Stimulated activated CD8-positive, alpha-beta memory T cell treated with anti-CD3 and anti-CD28 coated beads, Interleukin-7, amount 100 ng/mL, for 4 hours (primary cell): ENCODE measurements at places on chromosomes 1 and 21.

DNA sequence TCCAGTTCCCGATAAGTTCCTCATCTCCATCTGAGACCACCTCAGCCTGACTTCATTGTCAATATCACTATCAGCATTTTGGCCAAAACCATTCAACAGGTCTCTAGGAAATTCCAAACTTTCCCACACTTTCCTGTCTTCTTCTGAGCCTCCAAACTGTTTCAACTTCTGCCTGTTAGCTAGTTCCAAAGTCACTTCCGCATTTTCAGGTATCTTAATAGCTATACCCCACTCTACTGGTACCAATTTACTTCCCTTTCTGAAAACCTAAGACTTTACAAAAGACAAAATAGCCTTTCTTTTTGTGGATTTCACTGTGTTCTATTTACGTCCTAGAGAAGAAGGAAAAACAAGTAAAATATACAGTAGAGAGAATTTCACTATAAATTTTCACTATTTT, 147.0 kb upstream of the FMN2 start:
- DNase-seq: no peak

DNA sequence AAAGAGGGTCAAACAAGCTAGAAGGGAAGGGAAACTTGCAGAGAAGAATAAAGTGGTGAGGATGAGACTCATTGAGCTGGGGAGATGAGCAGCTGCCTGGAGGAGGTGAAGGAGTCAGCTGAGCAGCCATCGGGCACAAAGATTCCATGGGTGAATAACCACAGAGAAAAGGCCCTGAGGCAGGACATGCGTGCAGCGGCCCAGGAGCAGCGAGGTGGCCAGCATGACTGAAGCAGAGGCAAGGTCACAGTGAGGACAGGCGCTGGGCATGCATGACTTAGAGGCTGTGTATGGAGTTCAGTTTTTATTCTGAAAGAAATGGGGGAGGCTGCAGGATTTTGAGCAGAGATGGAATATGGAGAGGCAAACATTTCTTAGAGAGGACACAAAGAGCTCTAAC, 24.9 kb downstream of the OLFML2B start:
- no peak for DNase-seq

DNA sequence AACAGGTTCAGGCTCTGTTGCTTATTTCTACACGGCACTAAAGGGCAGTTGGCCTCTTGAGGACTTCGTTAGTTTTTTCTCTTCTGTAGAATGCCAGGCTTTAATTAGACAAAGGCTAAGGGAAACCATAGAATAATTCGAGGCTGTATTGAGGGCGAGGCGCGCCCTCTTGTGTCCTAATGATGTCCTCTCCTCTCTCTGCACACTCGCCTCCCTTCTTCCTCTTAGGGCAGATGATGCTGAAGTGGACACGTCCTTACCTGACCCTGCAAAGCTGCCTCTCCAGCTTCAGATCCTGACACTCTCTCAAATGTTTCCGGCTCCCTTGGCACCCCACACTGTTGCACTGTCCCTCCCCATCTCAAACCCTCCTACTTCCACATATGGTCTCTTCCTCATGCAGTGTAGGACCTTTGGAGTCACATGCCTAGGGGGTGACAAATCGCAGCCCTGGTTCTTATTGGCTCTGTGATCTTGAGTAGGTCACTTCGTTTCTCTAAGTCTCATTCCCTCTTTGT, 1.9 kb upstream of the ZSCAN20 start:
- DNase-seq: peak; percentile 16

DNA sequence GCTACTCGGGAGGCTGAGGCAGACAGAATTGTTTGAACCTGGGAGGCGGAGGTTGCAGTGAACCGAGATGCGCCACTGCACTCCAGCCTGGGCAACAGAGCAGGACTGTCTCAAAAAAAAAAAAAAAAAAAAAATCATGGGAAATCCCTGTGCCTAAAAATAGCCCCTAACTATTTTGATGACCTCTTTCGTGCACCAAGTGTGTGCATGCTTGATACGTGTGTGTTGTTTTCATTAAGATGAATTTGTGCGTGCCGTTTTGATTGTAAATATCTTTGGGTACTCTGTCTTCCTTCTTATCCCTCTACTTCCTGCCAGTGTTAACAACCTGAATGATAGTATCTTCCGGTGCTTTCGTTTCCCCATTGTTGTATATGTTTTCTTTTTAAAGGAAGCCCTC, 9.8 kb downstream of the CACYBP start:
- DNase-seq: no peak

- DNase-seq: no peak
Observed at GRCh38 chr21:38965910-38966504, 160.3 kb downstream of the ETS2 start.
